ENCODE measurements at places on chromosomes 5 and 9.

DNA sequence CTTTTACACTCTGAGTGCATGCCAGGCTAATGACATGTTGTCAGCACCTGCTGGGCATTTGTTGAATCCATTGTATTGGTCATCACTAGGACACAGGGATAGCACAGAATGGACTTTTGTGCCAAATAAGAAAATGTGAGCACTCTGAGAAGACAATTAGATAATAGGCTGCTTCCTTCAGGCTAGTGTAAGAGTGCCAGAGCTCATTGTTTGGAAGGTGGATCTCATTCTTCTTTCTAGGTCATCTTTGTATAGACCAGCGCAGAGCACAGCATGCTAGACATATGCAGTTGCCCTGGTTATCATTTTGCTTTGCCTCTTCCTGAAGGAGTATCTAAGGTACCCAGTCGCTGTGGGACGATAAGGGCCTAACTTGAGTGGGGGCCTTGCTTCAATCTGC lies 493.4 kb upstream of the COX7C start:
- no peak for DNase-seq

DNA sequence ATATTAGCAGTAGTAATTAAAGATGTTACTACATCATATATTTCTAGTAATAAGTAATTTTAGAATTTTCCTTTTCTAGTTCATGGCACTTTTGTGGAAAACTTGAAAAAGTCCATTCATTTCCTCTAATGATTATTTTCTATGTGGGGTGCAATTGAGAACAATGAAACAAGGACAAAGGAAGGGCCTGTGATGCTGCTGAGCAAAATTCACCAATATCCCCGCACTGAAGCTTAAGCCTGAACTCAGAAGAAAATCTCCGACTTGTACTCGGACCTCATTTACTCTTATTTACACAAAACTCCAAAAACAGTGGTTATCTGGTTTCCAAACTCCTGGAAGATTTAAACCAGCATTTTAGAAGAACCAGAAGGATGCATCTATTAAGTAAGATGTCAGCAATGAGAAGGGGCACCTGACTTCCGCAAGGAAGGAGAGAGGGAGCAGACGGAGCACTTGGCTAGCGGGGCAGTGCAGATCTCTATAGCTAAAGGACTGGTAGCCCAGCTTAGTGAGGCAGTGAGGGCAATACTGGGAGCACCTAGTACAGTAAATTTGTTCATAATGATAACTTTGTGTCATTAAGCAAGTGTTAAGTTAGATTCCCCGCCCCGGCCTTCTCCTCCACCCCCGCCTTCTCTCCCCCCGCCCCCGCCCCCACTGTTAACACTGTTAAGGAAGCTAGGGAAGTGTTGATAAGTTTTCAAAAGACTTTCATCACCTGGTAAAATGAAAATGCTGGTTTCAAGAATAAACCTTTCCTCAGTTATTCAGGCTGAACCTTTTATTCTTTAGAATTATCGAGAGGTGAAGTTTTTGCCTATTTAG lies 123.3 kb downstream of the ZSWIM6 start:
- DNase-seq: no peak

- no peak for DNase-seq
Observed at GRCh38 chr9:38250279-38251035, 142.0 kb upstream of the ALDH1B1 start.

DNA sequence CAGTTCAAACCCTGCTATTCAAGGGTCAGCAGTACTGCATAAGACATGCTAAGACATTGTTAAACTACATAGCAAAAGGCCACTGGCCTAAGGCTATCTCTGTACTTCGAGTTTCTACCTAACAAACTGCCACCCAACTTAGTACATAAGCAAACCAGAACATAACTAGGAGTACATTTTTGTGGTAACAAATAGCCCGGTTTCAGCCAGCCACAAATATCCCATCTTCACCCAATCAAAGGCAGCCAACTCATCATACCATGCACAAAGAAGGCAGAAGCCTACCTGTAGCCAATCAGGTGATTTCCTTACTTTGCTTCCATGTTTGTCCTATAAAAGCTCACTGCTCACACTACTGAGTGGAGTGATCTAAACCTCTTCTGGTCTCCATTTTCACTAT lies 201.4 kb downstream of the SMARCA2 start:
- DNase-seq: peak; percentile 71

DNA sequence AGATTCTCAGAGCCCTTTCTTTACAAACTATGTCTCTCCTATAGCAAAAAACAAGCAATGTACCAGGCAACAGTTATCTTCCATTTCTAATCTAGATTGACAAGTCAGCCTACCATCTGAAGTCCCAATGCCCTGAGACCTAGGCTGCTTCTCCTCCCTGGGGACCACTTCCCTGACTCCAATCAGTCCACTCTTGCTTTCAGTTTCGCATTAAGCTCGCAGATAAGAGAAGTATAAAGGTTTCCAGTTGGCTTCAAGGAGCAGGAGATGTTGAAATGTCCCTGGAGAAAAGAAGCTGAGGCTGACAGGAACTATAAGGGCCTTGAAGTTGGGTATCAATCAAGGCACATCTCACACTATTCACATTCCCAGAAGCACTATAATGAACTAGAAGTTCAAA lies 32.3 kb downstream of the ERP44 start:
- peak; percentile 42 for DNase-seq

GRCh38 chr9:122572456-122572855 lies 10.7 kb downstream of the OR1L8 start:
- no peak for DNase-seq

GRCh38 chr9:3646226-3646625 lies 120.4 kb upstream of the RFX3 start:
- DNase-seq: no peak

DNA sequence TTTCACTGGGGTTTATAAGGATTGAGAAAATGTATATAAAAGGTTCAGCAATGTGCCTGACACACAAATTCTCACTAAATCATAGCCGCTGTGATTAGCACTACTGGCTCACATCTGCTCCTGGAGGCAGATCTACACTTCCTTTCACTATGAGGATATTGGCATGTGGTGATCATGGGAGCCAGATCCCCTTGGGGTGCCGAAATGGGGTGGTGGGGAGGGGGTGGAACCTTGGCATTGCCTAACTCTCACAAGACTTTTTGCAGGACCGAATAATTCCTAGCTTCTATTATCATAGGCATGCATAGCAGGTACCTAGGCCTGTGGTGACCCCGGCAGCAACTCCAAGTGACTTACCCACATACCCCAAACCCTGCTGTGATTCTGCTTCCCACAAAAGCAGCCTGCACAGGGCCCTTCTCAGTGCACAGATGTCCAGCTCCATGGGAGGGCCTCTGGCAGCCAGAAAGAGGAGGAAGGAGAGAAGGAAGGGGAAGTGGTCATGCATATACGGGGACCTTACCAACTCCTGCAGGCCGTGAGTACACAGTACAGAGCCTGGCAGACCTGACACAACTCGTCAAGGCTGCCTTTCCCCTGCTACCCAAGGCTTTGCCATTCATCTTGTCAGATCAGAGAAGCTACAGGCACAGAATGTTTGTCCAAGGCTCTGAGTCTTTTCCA lies 61.3 kb upstream of the IQGAP2 start:
- no peak for DNase-seq

- peak; percentile 81 for DNase-seq
Observed at GRCh38 chr5:110086658-110087388, 397.1 kb downstream of the MAN2A1 start.

DNA sequence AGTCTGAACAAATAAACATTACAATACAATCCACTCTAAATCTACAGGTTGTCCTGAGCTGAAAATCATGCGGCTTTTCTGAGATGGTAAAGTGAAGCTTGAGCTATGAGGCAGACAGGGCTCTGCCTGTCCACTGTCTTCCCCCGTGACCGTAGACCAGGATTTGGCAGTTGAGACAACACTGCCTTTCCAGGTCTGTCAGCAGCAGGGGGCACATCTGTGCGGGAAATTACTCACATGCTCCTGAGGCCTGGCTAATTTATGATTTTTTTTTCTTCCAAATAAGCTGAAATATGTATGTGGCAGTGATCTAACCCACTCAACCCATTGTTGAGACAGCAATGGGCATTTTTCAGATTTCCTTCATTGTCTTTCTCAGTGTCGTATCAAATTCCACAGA lies 307.9 kb downstream of the FBXL7 start:
- peak; percentile 55 for DNase-seq

DNA sequence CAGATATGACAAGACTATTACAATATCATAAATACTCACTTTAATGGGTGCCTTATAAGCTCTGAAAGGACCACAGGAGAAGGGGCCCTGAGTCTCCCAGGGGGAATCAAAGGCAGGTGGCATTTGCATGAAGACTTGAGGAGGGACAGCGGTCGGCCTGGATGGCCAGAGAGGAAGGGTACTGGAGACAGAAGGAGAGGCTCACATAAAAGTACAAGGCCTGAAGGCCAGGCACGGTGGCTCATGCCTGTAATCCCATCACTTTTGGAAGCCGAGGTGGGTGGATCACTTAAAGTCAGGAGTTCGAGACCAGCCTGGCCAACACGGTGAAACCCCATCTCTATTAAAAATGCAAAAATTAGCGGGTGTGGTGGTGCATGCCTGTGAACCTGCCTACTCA lies 29.1 kb upstream of the LMX1B start:
- no peak for DNase-seq
